Activated T-cell treated with anti-CD3 and anti-CD28 coated beads for 24 hours (primary cell): ENCODE measurements at places on chromosomes 12 and 14.
A peak's percentile ranks its signal among the peaks of the same experiment; 100 is the strongest.

DNA sequence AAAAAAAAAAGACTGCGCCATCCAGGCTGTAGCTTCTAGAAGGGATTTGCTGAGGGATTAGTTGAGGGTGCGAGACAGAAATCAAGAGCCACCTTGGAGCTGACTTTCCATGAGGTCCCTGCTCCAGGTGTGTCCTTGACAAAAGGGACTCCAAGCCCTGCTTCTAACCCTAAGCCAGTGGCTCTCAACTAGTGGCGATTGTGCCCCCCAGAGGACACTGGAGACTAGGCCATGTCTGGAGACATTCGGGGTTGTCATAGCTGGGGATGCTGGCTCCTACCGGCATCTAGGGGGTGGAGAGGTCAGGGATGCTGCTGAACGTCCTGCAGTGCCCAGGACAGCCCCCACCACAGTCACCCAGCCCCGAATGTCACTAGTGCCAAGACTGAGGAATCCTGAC lies 40.6 kb downstream of the SPRING1 start:
- no peak for DNase-seq

GRCh38 chr14:60214415-60215126 lies 34.5 kb upstream of the PPM1A start:
- DNase-seq: no peak

DNA sequence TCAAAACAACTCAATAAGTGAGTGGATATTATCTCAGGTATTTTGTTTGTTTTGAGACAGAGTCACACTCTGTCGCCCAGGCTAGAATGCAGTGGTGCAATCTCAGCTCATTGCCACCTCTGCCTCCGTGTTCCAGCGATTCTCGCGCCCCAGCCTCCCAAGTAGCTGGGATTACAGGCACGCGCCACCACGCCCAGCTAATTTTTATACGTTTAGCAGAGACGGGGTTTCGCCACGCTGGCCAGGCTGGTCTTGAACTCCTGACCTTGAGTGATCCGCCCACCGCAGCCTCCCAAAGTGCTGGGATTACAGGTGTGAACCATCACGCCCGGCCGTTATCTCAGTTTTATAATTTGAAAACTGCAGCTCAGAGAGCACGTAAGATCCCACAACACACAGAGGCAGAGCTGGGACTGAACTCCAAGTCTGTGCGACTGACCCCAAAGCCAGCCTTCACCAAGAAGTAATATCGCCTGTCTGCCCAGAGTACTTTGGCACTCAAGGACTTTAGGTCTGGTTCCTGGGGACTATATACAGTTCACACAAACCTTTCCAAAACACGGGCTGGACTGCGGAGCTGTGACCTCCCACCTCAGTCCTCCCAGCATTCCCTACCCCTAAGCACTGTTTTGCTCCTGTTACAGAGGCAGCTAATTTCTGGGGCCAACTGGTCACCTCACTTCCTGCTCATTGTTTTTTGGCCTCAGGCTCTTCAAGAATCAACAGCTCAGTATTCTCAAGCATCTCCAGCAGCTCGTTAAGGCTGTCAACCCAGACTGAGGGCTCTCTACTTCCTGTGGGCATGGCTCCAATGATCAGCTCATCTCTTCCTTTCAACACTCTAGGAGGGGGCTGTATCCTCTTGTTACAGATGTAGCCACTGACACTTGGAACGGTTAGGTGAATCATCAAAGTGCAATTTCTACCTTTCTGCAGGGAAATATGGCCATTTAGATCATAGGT lies 22.5 kb downstream of the TESC start:
- DNase-seq: no peak

- DNase-seq: no peak
Observed at GRCh38 chr12:95096378-95096777, 23.0 kb upstream of the NR2C1 start.

- DNase-seq: no peak
Observed at GRCh38 chr12:121800694-121801594, 2.9 kb upstream of the SETD1B start.

- DNase-seq: peak; percentile 55
Observed at GRCh38 chr12:53324113-53324778, 2.8 kb upstream of the AAAS start.

GRCh38 chr12:90407841-90408240 lies 547.1 kb downstream of the CCER1 start:
- no peak for DNase-seq

GRCh38 chr14:67420102-67420739 lies 8.3 kb upstream of the PLEK2 start:
- DNase-seq: no peak

GRCh38 chr12:25034676-25035075 lies 85.8 kb upstream of the BCAT1 start:
- no peak for DNase-seq

- DNase-seq: no peak
Observed at GRCh38 chr14:77502109-77502782, 3.6 kb upstream of the ISM2 start.

DNA sequence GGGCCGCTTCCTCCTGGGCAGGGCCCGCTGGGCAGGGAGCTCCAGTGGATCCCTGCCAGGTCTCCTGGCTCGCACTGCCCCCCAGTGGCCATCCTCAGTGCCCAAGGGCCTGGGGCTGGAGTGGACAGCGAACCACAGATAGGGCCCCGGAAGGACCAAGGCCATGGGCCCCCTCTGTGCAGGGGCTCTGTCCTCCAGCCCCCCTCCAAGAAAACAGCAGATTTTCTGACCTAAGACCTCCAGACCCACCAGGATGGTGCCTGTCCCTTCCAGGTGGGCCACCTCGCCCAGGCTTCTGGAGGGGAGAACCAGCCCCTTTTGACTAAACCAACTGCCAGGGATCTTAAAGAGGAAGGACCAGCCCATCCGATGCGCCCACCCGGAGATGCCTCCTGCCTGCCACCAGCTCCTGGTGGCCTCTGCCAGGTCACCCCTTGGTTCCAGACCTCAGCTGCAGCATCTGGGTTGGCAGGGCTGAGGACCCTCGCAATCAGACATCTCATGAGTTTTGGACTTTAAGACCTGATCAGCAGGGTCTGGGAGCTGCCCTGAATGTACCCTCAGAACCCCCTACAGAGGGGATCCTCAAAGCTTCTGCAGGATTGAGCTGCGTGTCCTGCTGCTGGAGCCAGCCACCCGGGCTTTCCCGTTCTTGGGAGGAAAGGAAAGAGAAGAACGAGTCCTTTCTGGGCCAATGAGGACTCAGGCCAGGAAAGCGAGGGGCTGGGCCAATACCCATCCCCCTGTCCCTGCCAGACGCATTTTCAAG lies 325.8 kb upstream of the DIO3 start:
- DNase-seq: peak; percentile 1

DNA sequence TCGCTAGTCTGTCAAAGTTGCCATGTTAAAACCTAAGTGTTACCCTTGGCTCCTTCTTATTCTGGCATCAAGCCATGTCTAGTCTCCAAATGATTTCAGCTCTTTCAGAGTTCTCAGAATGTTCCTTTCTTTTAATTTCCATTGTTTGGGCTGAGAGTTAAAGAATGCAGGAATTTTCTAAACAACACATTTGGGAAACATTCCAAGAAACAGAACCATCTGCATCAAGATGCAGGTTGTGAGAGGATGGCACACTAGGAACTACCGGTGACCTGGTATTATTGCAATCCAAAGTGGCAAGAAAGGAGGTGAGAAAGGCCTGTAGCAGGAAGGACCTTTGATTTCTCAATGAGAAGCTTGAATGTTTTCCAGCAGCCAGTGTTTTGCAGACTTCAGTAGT lies 30.1 kb downstream of the SLC35F4 start:
- no peak for DNase-seq

- no peak for DNase-seq
Observed at GRCh38 chr14:20436363-20436755, 393 bp upstream of the KLHL33 start.

GRCh38 chr12:42819846-42820245 lies 230.3 kb upstream of the PRICKLE1 start:
- no peak for DNase-seq

GRCh38 chr12:59059088-59059935 lies 139.0 kb upstream of the LRIG3 start:
- no peak for DNase-seq

GRCh38 chr12:32285489-32285888 lies 113.9 kb upstream of the FGD4 start:
- no peak for DNase-seq

DNA sequence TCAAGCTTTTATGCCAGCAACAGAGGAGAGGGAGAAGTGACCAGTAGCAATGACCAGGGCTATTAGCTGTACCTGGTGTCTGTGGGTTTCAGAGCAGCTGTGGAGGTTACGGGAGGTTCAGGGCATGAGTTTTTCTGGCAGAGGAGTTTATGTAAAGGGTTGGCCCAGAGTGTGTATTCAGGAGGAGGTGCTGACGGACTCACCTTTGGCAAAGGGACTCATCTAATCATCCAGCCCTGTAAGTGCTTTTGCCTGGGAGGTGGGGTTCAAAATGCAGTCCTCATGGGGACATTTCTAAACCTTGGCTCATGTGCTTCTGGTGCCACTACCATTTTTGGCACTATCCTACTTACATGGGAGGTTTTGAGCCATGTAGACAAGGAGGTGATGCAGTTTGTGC lies 95.3 kb downstream of the DAD1 start:
- DNase-seq: no peak

- DNase-seq: no peak
Observed at GRCh38 chr12:57483466-57483865, 3.8 kb upstream of the ARHGAP9 start.

- DNase-seq: no peak
Observed at GRCh38 chr12:29425722-29426121, 44.8 kb upstream of the ERGIC2 start.

- no peak for DNase-seq
Observed at GRCh38 chr14:87457720-87458119, 535.3 kb downstream of the GALC start.

- DNase-seq: peak; percentile 55
Observed at GRCh38 chr14:103104654-103105452, 10.3 kb downstream of the EXOC3L4 start.

DNA sequence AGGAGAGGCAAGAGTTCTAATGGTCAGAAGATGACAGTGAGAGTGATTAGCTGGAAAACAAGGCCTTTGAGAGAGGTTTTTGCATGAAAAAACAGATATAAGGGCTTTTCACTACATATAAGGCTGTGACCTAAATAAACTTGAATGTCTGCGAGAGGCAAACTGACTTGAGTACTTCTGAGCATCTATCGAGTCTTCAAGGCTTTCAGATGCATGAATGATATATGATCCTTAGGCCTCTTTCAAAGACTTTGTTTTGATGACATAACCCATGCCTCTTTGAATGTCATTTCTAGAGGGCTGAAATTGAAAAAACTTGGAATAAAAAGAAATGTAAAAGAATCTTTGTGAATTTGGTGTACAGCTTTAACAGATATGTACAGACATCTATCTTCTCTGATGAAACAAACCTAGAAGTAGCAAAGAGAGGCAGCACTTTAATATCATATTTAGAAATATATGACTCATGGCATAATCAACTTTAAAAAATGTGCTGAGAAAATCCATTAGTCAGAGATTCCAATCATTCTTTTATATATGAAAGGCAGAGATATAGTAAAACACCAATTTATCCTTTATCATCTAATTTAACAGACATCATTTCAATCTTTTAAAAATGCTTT lies 72.6 kb downstream of the PPM1H start:
- DNase-seq: no peak

- DNase-seq: no peak
Observed at GRCh38 chr14:92955381-92955780, 32.4 kb downstream of the CHGA start.

DNA sequence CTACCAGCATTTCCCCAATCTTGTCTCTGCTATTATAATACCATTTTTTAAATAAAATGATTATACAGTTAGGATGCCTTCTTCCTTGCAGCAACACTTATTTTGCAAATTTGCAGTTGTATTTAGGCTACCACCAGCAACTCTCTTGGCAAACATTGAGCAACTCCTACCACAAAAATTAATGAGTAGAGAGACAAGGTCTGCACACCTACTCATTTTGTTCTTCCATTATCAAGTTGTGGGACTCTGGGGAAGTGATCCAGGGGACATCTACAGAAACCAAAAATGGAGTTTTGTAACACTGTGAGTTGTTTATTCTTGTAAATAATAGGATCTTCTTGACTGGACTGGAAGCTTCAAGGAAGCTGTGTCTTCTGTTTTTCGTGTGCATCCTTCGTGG lies 38.6 kb downstream of the DGLUCY start:
- DNase-seq: no peak

- DNase-seq: no peak
Observed at GRCh38 chr12:88371416-88372183, 208.7 kb downstream of the KITLG start.

DNA sequence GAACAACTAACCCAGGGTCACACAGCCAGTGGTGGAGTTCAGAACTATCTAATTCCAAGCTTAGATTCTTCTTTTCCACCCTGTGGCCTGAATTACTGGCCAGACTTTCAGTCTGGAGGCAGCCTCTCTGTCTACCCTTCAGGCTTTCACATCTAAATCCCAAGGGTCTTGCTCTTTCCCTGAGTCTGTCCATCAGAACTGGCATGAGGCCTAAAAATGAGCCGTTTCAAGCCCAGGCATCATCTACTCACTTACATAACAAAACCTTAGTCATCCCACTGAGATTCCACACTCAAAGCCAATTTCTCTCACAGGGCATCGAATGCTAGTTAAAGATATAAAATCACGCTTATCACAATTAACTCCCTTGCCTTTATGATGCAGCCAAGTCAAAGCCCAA lies 1.3 kb upstream of the PTGDR start:
- no peak for DNase-seq

- DNase-seq: no peak
Observed at GRCh38 chr12:68030248-68030647, 41.0 kb downstream of the IFNG-AS1 start.

GRCh38 chr12:9032202-9032964 lies 43.0 kb downstream of the KLRG1 start:
- DNase-seq: no peak
